ENCODE measurements at places on chromosomes 7 and 10.

DNA sequence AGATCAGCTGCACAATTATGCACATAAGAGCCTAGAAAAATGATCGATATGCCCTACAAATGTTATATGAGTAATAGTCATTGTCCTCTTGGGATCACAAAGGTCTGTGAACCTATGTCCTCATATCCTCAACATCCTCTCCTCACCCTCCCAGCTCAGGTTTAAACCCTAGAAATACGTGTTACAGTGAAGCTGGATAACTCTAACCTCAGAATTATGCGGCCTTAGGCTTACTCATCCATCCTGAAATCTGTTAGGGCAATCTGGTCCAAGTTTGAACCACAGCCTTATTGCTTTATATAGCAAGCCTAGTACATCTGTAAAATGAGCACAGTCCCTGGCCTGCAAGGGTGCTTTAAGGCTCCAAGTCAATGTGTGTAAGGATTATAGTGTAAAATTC lies 84.2 kb upstream of the FRMD4A start:
- DNase-seq = no peak

DNA sequence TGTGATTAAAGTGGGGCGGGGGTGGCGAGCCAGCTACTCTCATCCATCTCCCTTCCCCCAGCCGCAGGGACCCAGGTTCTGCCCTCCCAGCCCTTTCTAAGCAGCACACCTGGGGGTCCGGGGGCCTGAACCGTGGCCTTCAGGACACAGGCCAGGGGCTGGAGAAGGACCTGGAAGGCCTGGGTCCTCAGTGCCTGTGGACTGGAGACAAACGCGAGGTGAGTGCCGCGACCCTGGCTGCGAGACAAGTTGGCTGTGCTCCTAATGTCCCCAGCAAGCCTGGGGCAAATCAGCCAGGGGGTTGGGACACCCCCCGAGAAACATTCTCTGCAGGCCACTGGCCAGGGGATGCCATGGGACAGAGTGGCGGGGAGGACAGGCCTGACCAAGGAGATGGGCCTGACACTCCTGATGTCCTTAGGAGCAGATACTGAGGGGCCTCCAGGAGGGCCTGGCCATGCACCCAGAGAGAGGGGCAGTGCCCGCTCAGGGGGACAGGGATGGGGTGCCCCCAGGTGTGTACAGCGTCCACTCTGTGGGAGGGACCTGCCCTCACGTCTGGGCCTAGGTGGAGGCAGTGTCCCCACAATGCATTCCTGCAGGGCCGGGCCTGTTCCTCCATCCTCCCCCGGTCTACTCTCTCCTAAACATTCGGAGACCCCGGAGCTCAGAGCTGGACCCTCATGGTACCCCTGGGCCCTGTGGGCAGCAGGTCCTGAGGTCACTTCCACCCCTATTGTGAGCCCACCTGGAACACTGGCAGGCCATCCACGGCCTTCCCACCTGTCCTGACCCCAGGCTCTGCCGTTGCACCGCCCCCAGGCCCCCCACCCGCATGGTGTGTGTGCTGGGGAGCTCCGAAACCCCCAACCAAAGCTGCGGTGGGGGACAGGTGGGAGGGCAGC lies 13.1 kb downstream of the BRAT1 start:
- DNase-seq = no peak

GRCh38 chr10:7319632-7320031 lies 91.2 kb downstream of the SFMBT2 start:
- DNase-seq = no peak

- no peak for DNase-seq
Observed at GRCh38 chr10:12344375-12345110, 4.8 kb upstream of the CAMK1D start.

- DNase-seq = no peak
Observed at GRCh38 chr10:117568334-117568733, 25.8 kb downstream of the EMX2 start.

GRCh38 chr10:11194859-11195586 lies 177.4 kb downstream of the CELF2 start:
- no peak for DNase-seq
